Activated naive CD8-positive, alpha-beta T cell treated with anti-CD3 and anti-CD28 coated beads for 36 hours (primary cell): ENCODE measurements at places on chromosomes 13 and 19. TPM values are rescaled to one million over a fixed set of nuclear protein-coding genes. Genes with fewer than 3 reads are reported as not detected.

GRCh38 chr13:101736566-101736965 lies 284.1 kb downstream of the ITGBL1 start:
- no peak for DNase-seq

- no peak for DNase-seq
Observed at GRCh38 chr13:36362251-36362650, 16.1 kb upstream of the SPART start.

- DNase-seq: no peak
Observed at GRCh38 chr19:47581605-47582319, 8.8 kb upstream of the ZNF541 start.

- no peak for DNase-seq
Observed at GRCh38 chr19:4295972-4296771, 6.0 kb downstream of the TMIGD2 start.

- DNase-seq: no peak
Observed at GRCh38 chr13:90485436-90485835, 862.1 kb upstream of the MIR17HG start.

DNA sequence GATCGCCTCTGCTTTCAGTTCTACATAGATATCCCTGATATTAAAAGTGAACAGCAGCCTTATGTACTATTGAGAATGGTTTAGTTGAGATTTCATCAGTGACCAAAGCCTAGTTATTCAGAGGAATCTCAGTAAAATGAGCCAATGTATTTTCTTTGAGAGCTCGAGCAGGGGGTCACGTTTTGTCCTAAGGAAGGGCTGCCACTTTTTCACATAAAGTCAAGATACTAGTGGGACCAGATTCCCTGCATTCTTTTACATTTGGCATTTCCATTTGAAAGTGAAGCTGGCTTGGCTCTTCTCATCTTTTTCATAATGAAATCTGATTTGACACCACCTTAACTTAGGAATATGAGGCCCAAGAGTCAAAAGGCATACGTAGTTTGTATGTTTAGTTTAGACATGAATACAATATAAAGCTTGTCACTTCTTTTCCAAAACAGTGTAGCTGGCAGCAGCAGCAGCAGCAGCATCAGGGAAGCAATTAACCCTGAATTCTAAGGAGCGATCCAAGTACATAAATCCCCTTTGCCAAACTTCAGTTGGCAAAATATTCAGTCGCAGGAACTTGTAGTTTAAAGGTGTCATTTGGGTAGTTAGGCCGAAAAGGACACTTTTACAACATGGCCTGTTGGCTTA lies 1752.2 kb upstream of the PCDH20 start:
- DNase-seq: no peak

DNA sequence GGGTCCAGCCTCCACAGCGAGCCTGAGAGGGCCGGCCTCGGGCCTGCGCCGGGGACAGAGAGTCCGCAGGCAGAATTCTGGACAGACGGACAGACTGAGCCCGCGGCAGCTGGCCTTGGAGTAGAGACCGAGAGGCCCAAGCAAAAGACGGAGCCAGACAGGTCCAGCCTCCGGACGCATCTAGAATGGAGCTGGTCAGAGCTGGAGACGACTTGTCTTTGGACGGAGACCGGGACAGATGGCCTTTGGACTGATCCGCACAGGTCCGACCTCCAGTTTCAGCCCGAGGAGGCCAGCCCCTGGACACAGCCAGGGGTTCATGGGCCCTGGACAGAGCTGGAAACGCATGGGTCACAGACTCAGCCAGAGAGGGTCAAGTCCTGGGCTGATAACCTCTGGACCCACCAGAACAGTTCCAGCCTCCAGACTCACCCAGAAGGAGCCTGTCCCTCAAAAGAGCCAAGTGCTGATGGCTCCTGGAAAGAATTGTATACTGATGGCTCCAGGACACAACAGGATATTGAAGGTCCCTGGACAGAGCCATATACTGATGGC lies 490 bp downstream of the ITPKC start:
- DNase-seq: no peak

CYP4F12 gene
- not detected for total RNA-seq

MBD3L3 gene
- total RNA-seq: not detected
